ENCODE measurements at places on chromosomes 6 and 20.
A peak's percentile ranks its signal among the peaks of the same experiment; 100 is the strongest.

DNA sequence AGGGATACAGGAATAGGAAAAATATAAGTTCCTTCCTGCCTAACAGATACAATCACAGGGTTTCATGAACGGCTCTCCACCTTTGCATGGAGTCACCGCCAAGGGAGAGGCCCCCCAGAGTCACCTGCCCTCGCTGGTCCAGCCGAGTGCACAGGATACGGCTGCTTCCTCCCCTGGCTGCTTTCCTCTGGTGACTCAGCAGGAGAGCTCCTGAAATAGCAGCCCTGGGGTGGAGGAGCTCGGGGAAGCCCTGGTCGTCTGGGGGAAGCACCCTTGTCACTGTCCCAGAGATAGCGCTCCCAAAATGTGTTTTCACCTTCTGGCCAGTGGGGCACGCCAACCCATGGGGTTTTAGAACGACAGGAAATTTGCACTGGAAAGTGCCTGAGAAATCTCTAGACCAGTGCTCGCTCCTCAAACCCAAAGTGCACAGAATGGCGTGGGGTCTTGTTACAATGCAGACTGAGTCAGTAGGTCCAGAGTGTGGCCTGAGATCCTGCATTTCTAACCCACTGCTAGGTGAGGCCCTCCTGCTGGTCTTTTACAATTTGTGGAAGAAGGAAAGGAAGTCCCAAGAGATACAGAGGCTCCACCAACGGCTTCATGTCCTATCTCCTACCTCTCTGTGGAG lies 35.9 kb upstream of the FAM50B start:
- DNase-seq, result no peak

GRCh38 chr6:100452998-100453397 lies 11.7 kb downstream of the SIM1 start:
- no peak for DNase-seq

GRCh38 chr6:143843677-143843999 lies 500 bp downstream of the LTV1 start:
- peak; percentile 45 for DNase-seq

- no peak for DNase-seq
Observed at GRCh38 chr6:85810558-85810957, 167.9 kb upstream of the SYNCRIP start.

DNA sequence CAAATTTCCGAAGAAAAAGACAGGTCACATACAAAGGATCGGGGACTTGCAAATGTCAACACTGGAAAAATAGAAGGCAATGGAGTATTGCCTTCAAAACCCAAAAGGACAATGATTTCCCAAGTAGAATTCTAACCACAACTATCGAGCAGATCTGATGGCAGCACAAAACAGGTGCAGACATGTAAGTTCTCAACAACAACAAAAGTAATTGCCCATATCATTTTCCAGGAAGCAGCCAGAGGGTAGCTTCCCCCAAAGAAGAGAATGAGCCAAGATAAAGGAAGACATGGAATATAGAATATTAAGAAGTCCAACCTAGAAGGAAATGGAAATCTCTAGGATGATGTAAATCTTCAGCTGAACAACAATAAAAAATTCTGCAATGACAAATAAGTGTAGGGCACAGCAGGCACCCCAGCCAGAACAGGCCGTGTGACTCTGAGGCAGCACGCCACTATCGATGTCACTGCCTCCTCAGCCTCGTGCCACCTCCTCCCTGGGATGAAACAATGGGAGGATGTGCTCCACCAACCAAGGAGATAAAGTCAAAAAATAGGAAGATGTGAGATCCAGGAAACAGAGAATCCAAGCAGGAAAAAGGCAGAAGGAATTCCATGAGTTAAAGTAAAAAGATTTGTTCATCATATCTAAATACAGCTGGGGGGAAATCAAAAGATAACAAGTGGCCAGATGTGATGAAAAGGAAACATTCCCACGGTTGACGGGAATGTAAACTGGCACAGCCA lies 34.1 kb downstream of the SERPINB1 start:
- no peak for DNase-seq

GRCh38 chr6:133170602-133171001 lies 70.6 kb upstream of the EYA4 start:
- no peak for DNase-seq

DNA sequence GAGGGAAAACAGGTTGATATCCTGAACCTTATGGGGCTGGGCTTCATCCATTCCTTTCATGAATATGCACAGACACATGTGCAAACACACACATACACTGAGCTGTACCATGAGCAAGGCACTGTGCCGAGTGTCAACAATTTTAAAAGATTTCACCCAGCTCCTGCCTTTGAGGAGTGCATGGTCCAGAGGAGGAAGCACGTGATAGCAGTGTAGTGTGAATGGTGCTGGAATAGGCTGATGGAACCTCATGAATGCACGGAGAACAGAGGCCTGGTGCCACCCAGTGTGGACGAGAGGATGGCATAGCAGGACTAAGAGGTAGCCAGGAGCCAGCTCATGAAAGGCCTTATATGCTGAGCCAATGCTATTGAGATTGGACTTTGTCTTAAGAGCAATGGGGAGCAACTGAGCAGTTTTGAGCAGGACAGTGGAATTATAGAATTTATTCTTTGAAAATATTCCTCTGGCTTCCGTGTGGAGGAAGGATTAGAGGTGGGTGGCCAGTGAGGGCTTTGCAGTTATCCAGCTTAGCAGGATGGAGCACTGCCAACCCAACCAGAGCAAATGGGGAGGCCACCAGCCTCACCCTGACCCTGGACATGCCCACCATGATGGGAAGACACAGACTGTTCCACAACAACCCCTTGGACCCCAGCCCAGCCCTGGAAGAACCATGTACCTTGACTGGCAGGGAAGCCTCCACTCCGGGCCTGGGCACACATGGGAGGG lies 84.4 kb downstream of the UNC5CL start:
- DNase-seq, result no peak

- DNase-seq, result peak; percentile 74
Observed at GRCh38 chr6:75204217-75204958, 1.5 kb downstream of the COL12A1 start.

- no peak for DNase-seq
Observed at GRCh38 chr6:2433711-2434110, 188.3 kb upstream of the GMDS start.

DNA sequence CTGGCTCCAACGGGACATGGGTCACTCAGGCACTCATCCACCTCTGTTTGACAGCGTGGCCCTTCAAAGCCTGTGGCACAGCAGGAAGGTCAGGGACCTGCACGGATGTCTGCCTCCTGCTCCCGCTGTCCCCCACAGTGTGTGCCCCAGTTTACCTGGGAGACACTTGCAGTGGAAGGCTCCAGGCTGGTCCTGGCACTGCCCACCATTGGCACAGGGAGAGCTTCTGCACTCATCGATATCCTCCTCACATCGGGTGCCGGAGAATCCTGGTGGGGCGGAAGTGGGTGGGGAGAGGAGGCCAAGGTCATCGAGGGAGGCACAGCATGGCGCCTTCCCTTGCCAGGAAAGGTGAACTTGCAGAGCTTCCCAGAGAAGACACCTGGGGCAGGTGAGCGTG lies 6.9 kb downstream of the NOTCH4 start:
- no peak for DNase-seq

DNA sequence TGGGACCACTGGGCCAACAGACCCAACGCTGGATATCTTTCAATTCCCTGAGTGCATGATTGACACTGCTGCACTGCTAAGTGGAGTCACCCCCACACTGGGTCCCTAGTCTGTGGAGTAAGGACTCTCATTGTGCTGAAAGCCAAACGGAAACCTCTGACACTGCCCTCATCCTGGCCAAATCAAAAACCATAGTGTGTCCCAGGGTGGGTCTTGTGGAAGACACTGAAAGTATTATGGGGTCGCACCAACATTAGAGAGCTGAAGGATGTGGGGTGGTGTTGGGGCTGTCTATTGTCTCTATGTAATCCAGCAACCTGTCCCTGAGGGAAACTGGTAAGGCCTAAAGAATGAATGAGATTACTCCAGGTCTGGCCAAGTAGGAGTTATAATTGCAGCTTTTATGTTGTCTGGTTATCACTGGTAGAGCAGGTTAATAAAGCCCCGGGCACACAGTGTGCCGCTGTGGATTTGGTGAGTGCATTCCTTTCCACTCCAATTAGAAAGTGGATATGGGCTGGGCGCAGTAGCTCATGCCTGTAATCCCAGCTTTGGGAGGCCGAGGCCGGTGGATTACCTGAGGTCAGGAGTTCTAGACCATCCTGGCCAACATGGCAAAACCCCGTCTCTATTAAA lies 57.9 kb downstream of the HLA-A start:
- no peak for DNase-seq

GRCh38 chr6:4466261-4466660 lies 309.9 kb upstream of the CDYL start:
- no peak for DNase-seq

- no peak for DNase-seq
Observed at GRCh38 chr6:146913842-146914488, 290.3 kb upstream of the STXBP5 start.

GRCh38 chr20:63100174-63100925 lies 93.6 kb upstream of the BHLHE23 start:
- DNase-seq, result no peak

DNA sequence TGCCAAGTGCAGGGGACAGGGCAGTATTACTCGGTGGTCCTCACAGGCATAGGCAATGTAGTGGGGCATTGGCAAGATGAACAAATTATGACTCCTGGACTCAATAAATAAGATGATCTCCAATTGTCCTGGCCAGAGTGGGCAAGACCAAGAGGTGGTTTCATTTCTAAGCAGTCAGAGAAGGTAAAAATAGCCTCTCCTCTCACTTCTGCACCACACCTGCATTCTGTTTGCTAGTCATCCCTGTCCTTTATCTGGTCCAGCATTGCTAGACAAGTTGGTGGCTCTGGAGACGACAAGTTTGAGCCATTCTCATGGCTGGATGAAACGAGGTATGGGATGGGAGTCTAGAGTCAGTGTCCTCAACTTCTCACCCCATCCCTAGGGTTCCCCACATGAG lies 83.0 kb downstream of the BANF2 start:
- DNase-seq, result no peak

DNA sequence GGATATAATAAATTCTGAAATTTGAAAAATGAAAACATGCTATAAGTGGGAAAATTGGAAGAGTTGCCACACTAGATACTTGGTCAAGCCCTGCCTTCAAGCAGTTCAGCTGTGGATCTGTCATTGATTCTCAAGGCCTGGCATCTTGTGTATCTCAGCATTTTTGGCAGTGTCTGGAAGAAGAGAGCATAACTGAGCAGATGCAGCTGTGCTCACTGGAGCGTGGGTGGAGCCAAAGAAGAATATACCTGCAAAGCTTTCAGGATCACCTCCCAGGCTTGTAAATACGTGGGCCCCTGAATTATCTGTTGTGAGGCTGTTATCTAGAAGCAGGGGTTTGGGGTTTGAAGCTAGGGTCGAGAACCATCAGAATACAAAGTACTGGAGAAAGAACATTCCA lies 31.3 kb upstream of the CHD6 start:
- DNase-seq, result peak; percentile 15

DNA sequence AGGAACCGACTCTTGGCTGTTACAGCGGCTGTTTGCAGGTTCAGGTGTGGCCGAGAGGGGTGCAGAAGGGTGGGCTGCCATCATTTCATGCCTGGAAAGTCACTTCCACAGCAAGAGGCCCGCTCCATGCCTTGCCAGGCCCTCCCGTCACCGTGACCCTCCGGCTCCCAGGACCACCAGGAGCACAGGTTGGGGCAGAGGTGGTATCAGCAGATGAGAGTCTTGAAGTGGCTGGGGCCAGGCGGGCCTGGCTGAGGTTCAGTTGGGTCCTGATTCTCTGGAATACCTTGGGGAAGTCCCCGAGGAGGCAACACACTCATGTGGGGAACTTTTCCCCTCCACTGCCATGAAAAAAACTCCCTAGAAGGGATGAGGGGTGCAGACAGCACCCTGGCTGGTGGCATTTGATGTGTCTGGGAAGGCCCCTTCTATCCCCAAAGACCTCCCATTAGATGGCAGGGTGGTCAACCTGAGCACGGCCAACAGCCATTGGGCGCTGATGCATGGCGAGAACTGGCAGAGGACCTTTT lies 34.2 kb upstream of the IRF4 start:
- no peak for DNase-seq

DNA sequence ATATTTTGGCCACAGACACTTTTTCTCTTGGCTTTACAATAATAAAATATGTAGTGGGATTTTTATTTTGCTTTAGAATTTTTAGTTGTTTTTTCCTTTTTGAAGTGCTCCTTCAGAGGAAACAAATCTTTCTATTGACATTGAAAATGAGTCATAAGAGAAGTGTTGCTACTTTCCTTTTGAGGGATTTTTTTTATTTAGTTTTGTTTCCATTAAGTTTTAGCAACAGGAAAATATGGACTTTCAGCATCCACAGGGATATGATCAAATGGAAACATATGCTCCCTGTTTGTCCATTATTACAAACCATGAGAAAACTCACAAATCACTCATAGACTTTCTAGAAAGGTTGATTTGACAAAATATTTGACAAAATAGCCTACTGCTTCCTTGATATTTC lies 65.3 kb upstream of the BMP2 start:
- DNase-seq, result no peak

GRCh38 chr6:62891065-62891647 lies 320.1 kb upstream of the FKBP1C start:
- DNase-seq, result peak; percentile 38

GRCh38 chr6:113871975-113872374 lies 14.8 kb downstream of the MARCKS start:
- DNase-seq, result no peak

DNA sequence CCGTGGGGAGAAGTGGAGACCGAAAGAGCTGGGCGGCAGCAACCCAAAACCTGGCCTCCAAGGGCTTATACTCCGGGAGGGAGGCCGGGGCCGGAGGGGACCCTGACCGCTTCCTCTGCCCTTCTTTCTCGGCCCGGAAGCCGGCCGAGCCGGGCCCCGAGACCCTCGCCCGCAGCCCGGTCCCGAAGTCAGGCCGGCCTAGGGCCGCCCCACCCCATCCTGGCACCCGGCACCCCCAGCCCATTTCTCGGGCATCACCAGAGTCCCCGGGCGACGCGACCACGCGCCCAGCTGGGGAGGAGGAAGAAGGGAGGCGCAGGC lies 572 bp upstream of the ZDHHC14 start:
- no peak for DNase-seq

GRCh38 chr6:111672761-111673450 lies 67.2 kb upstream of the TRAF3IP2 start:
- DNase-seq, result peak; percentile 81

DNA sequence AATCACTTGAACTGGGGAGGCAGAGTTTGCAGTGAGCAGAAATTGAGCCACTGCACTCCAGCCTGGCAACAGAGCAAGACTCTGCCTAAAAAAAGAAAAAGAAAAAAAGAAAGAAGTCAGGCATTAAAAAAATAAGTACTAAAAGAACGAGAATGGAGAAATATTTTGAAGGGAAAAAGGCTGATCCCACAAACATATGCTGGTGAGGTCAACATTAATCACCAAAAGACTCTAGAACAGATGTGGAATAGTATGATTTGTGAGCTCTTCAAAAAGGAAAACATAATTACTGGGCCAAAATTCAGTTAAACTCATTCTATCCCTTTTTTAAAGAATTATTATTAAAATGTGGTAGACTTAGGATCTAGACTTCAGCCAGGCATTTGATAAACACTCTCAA lies 61.2 kb upstream of the NRSN1 start:
- no peak for DNase-seq

DNA sequence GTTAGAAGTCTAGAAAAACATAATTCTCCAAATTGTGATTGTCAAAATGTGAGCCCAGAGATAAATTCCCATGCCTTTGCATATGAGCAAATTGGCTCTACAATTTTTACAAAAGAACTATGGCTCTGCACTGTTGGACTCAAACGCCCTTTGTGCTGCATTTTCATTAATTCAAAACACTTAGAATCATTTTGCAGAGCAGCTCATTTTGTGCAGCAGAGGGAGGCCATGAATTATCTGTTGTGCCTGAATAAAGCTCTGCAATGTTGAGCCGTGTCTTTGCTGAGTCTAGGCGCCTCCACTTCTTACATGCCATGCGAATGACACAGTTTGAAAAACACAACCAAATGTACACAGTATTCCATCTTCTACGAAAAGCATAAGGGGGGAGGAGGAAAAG lies 230.2 kb downstream of the PRKN start:
- DNase-seq, result no peak

Data from NCI-H82 (cell line).